ENCODE measurements at places on chromosomes 6 and 20.

DNA sequence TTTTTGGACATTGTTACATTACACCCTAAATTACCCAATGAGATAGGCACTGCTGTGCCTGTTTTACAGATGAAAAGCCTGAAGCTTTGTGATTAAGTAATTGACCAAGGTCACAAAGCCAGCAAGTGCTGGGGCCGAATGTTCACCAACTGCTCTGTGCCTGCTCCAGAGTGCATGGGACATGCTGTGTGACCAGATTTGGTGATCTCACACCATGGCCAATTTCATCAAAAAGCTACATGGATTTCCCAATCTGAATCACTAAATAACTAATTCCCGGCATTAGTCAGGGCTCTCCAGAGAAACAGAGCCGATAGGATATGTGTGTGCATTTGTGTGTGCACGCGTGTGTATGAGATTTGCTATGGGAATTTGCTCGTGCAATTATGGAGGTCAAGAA, 228.3 kb upstream of the ECI2 start:
- DNase-seq = no peak

DNA sequence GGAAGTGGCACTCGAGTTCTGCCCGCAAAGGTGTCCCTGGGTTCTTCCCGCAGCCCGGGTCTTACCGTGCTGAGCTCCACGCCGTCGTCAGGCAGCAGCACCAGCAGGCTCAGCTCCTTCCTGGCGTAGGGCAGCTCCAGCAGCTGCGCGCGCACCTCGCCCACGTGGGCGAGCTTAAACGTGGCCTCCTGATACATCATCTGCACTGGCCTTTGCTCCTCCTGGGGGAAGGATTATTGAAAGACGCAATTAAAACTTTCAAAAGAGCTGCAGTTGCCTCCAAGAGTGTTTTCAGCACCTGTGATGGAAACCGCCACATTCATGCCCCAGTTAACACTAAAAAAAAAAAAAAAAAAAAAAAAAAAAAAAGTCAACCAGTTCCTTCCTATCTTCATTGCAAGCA, 11.3 kb downstream of the SERPINB9 start:
- no peak for DNase-seq

- no peak for DNase-seq
Observed at GRCh38 chr20:43917380-43917779, 2.7 kb downstream of the TOX2 start.

GRCh38 chr6:43869079-43869710, 99.2 kb downstream of the VEGFA start:
- DNase-seq = no peak

- no peak for DNase-seq
Observed at GRCh38 chr6:106056746-106057390, 29.3 kb upstream of the PRDM1 start.

DNA sequence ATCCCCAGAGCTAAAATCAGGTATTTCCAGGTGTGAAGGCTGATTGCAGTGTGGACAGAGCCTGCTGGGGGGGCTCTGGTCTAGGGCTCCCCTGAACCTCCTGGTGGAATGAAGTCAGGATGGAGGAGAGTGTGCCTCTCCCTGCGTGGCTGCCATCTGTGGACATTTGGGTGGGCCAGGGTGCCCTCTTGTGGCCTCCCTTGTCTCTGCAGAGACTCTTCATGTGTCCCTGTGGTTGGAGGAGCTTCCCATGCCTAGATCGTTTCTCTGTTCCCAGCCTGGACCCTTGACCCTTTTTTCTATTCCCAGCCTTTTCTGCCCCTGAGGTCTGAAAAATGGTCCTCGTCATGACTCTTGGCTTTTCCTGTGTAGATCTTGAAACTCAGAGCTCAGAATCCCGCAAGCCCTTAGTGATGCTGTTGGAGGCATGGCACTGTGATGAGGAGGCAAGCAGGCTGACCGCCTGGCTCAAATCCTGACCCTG, 9.9 kb upstream of the PSMF1 start:
- peak; percentile 76 for DNase-seq

- no peak for DNase-seq
Observed at GRCh38 chr20:46991880-46992639, 97.4 kb downstream of the EYA2 start.
